NCI-H2107 (cell line): ENCODE measurements at places on chromosomes 7 and 10.

- no peak for DNase-seq
Observed at GRCh38 chr10:118610577-118610976, 15.1 kb upstream of the PRLHR start.

- no peak for DNase-seq
Observed at GRCh38 chr7:18294411-18294810, 201.1 kb upstream of the HDAC9 start.

GRCh38 chr7:137007001-137007694 is 138.7 kb downstream of the CHRM2 start:
- DNase-seq, result no peak

GRCh38 chr7:76358011-76358480 is 745 bp downstream of the YWHAG start:
- DNase-seq, result peak; percentile 61

GRCh38 chr7:1042492-1042833 is 1.9 kb upstream of the GPR146 start:
- DNase-seq, result no peak

DNA sequence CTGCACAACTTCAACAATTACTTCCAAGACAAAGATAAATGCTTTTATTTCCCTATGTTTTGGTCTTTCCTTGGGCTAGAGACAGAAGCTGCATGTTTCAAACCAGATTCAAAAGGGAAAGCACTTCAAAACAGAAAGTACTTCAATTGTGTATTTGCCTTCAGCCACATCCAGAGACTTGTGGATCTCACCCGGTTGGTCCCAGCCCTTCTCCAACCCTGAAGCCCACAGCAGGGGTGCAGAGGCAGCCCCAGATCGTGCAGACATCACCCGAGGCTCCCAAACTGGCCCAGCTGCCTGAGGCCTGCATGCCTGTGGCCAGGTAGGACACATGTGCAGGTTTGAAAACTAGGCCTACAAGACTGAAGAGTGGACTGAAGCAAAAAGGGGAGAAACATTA is 80.8 kb downstream of the ALOX5 start:
- DNase-seq, result no peak

DNA sequence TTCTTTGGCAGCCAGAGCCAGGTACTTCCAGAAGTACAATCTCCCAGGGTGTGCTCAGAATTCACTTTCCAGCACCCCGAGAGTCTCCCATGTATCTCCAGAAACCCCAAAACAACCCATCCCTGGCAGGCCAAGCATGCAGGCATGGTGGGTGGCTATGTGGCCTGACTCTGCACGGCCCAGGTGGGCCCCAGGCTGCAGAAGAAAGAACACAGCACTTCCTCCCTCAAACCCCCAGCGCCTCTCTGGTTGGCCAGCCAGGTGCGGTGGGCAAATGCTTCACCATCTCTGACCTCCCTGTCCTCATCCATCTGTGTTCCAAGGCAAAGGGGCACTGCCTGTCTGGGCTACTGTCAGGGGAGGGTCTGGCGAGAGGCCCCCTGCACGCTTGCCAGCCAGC is 100.3 kb downstream of the MKI67 start:
- DNase-seq, result no peak

GRCh38 chr7:7176406-7177043 is 5.8 kb upstream of the C1GALT1 start:
- peak; percentile 39 for DNase-seq

DNA sequence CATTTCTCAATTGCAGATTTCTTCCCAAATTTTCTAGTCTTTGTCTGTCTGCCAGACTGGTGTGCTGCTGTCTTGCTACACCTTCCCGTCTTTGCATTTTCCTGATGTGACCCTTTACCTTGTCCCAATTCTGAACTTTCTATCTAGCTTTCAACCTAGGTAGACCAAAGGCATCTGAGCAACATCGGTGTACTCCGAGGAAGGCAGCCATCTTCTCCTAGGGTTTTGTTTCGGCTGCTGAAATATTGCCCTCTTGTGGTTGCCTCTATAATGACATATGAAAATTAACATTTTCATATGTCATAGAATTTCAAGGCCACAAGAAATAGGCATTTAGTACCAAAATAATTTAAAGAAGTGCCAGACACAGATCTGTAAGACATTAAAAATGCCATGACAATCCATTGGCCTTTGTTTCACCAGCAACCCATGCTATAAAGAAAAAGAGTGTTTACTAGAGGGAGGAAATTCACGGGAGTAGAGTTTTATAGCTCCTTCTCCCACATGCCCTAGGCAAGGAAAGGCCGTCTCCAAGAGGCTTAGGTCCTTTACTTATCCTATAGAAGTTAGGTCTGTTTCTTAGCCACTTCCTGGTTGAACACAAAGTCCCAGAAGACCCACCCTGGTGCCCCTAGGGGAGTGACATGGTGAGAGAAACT is 23.4 kb downstream of the OR9A2 start:
- peak; percentile 9 for DNase-seq

GRCh38 chr10:130300608-130301020 is 164.4 kb downstream of the GLRX3 start:
- DNase-seq, result no peak

- no peak for DNase-seq
Observed at GRCh38 chr7:84043661-84044191, 150.9 kb downstream of the SEMA3A start.

GRCh38 chr10:63611078-63611477 is 89.9 kb downstream of the REEP3 start:
- no peak for DNase-seq

- no peak for DNase-seq
Observed at GRCh38 chr7:100719523-100720278, 567 bp upstream of the EPO start.

DNA sequence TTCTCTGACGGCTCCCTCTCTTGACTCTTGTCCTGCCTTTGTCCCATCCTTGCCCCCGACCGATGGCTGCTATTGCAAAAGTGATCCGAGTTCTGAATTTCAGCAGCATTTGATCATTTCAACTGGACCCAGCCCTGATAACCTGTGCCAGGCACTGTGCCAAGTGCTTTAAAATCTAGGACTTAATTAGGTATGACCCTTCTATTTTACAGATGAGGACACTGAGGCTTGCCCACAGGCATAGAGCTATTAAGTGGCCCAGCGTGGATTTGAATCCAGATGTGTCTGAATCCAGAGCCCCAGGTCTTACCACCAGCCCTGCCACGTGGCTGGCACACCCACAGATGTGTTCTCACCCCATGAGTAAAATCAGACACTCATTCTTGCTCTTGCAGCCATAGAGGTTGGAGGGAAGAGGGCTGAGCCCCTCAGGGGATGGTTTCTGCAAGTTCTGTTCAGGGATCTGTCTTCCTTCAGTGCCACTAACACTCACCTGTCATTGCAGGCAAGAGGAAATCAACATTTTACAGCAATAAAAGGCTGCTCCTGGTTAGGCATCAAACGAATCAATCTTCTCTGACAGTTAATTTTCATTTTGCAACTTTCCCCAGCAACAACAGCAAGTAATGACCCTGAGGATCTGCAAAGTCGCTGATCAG is 101.2 kb downstream of the GRID1 start:
- DNase-seq, result no peak

DNA sequence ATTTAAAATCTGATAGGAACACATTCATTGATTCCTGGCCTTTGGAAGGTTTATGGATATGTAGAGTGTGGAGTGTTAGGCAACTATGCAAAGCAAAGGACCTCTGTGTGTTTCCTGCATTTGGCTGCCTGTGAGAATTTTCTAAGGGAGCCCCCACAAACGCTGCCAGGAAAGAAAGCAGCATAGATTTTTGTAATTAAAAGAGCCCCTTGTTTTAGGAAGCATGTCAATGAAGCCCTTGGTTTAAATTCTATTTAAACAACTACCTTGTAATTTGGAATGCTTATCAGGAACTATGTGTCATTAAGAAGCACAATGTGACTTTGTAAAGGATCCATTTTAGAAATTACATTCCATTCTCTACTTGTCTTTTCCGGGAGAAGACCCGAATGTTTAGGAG is 742.5 kb downstream of the NXPH1 start:
- DNase-seq, result no peak

DNA sequence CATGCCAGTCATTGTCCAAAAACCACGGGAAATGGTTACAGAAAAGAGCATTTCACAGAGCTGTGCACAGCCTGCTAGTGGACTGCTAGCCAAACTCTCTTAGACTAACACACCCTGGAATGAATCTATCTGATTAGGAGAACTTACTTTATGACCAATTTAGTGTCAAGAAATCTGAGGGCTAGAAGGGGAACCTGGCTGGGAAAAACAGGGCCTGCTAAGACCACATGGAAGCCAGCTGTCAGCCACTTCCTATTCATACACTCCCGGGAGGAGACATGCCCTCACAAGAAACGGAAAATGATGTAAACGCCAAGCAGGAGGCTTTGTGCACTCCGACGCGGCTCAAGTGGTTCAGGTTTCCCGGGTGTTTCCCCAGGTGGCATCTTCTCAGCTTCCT is 54.8 kb downstream of the MPP7 start:
- DNase-seq, result no peak

- DNase-seq, result no peak
Observed at GRCh38 chr7:158244873-158245723, 342.5 kb downstream of the PTPRN2 start.

- no peak for DNase-seq
Observed at GRCh38 chr7:157714166-157715070, 377.6 kb downstream of the DNAJB6 start.

- DNase-seq, result peak; percentile 22
Observed at GRCh38 chr10:97210543-97210960, 24.8 kb upstream of the SLIT1 start.

GRCh38 chr7:219581-220150 is 27.3 kb downstream of the FAM20C start:
- DNase-seq, result no peak

- DNase-seq, result no peak
Observed at GRCh38 chr7:155372782-155373358, 75.2 kb downstream of the INSIG1 start.

DNA sequence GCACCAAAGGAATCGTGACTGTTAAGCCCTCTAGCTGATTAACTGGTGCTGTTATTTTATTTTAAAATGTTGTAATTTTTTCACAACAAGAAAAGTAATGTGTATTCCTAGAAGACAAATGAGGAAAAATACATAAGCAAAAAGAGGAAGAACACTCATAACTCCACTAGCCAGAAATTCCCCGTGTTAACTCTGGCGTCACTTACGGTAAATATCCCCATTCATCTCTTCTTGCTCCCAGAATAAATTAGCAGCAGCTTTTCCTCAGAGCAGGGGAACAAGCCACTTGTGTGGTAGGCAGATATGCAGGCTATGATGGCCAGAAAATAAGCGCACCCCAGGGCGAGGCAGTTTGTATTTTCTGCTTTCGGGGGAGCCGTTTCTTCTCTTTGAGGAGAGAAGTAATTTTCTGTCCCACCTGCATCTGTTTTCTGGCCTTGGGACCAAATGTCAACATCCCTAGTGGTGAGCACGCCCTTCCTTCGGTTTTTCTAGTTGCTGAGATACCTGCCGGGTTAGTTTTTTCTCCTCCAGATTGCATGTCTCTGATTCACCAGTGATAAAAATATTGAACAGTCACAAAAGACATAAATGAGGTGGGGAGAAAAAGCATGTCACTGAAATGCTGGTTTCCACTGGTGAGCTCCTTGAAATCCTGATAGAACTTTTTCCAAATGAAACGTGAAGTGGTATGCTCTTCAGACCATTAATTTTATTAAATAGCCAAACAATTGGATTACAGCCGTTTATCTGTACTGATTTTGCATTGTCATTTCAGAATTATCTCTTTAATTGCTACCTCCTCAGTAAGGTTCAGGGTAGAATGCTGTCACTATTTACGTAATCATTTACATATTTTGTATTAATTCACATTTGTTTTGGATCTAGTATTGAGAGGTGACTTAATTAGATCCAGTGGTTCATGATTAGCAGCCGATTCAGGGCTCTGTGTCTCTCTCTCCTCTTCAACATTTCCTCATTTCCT is 268.1 kb downstream of the CAMK1D start:
- DNase-seq, result no peak

GRCh38 chr10:24207781-24208611 is 942 bp upstream of the KIAA1217 start:
- DNase-seq, result no peak

DNA sequence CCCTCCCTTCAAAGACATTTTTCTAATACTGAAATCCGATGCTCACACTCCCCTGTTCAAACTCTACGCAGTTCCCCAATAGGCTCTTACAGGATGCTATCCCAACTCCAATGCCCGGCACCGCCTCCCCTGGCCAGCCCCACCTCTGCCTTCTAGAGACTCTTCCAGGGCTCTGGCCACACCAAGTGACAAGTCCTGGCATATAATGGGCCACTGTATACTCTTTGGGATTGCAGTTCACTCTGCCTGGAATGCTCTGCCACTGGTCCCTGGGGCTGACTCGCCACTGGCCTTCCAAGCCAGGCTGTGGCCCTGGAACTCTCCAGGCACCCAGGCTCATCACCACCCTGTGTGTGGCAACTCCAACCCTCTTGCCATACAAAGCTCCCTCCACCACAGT is 3.1 kb upstream of the BRI3 start:
- no peak for DNase-seq

DNA sequence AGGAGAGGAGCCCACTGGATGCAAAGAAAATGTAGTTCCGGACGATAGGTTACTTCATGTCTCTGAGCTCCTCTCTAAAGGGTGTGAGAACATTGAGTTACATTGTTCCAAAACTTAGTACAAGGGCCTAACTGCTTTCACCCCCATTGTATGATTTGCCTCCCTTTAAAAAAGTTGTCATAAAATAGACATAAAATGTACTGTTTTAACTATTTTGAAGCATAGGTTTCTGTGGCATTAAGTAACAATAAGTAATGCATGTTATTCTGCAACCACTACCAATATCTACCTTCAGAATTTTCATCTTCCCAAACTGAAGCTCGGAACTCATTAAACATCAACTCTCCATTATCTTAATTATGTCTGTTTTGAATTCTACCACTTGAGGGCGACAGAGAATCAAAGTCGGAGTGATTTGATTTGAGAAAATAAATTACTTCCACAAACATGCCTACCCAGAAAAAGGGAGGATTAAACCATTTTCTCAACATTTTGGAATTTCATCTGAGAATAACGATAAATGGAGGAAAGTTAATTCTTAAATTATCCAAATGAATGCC is 2.7 kb downstream of the IGFBP1 start:
- DNase-seq, result no peak

DNA sequence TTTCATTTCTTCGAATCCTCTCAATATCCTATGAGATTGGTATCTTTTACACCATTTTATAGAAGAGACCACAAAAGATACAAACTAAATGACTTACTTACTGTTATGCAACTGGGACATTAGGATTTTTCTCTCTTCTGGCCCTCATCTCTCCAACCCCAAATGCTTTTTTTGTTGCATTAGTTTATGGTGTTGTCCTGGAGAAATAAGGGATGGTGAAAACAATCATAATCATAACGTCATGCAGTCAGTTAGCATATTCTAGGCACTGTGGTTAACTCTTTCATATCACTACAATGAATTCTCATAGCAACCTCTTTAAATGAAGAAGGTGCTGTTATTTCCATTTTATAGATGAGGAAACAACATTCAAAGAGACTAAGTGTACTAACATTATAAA is 104.6 kb downstream of the PON1 start:
- no peak for DNase-seq

- DNase-seq, result peak; percentile 57
Observed at GRCh38 chr7:75945297-75946168, 30.6 kb downstream of the POR start.

GRCh38 chr10:59432207-59432900 is 70.0 kb upstream of the FAM13C start:
- DNase-seq, result no peak

GRCh38 chr7:129821476-129821875 is 131.3 kb downstream of the UBE2H start:
- DNase-seq, result no peak
